Esophagus mucosa (tissue), 1 donor: ENCODE measurements at places on chromosomes 4 and X. TPM values are rescaled to one million over a fixed set of nuclear protein-coding genes. Genes with fewer than 3 reads are reported as not detected.
A peak's percentile ranks its signal among the peaks of the same experiment; 100 is the strongest.

GRCh38 chrX:100381619-100382018, 28.5 kb downstream of the PCDH19 start:
- peak; percentile 39 for ATAC-seq

ETDB gene
- total RNA-seq = not detected

GRCh38 chr4:163486321-163486720, 8.2 kb upstream of the TMA16 start:
- no peak for ATAC-seq

DNA sequence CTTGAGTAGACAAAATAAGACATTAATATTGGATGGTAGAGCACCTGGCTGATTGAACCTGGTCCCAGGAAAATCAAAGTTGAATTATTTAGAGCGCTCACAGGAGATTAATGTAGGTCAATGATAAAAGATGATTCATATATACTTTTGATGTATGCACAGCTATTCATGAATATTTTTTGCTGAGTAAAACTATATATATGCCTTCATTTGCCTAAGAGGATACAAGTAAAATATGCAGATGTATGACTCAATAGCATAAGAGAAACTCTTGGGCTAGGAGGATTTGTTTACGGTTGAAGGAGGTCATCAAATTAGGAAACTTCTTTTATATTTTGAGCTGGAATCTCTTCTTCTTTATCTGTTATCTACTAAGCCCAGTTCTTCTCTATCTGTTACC, 202.7 kb upstream of the HS3ST1 start:
- peak; percentile 63 for ATAC-seq

GRCh38 chr4:81620442-81620841, 148.7 kb upstream of the RASGEF1B start:
- ATAC-seq = peak; percentile 73

ADH1C gene
- 0.64 TPM for total RNA-seq

DNA sequence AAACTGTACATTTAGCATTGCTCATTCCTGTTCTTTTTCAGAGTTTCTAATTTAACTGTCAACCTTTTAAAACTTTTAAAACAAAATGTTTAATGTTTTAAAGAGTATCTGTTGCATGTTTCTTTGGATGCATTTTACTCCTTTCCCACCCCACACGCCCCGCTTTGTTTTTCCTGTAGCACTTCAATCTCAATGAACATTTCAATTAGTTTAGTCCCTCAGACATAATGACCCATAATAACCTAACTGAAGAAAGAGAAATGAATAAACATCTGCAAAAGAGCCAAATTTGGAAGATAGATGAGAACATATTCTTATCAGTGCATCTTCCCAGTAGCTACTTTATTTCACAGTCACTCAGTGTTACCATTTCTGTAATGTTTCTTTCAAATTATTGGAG, 7.5 kb downstream of the PCDH10 start:
- no peak for ATAC-seq

GRCh38 chr4:38146383-38146782, 186.2 kb downstream of the PTTG2 start:
- no peak for ATAC-seq

CT47B1 gene
- not detected for total RNA-seq

- no peak for ATAC-seq
These were observed 130.9 kb downstream of the RELL1 start for GRCh38 chr4:37555322-37555721.

CNGA1 gene
- total RNA-seq = 7.2 TPM
